HCT116 (cell line): ENCODE measurements at places on chromosomes 11 and 22. TPM values are rescaled to one million over a fixed set of nuclear protein-coding genes. Genes with fewer than 3 reads are reported as not detected.
A peak's percentile ranks its signal among the peaks of the same experiment; 100 is the strongest.

- DNase-seq = no peak
Observed at GRCh38 chr22:23163665-23164064, 16.6 kb upstream of the BCR start.

DNA sequence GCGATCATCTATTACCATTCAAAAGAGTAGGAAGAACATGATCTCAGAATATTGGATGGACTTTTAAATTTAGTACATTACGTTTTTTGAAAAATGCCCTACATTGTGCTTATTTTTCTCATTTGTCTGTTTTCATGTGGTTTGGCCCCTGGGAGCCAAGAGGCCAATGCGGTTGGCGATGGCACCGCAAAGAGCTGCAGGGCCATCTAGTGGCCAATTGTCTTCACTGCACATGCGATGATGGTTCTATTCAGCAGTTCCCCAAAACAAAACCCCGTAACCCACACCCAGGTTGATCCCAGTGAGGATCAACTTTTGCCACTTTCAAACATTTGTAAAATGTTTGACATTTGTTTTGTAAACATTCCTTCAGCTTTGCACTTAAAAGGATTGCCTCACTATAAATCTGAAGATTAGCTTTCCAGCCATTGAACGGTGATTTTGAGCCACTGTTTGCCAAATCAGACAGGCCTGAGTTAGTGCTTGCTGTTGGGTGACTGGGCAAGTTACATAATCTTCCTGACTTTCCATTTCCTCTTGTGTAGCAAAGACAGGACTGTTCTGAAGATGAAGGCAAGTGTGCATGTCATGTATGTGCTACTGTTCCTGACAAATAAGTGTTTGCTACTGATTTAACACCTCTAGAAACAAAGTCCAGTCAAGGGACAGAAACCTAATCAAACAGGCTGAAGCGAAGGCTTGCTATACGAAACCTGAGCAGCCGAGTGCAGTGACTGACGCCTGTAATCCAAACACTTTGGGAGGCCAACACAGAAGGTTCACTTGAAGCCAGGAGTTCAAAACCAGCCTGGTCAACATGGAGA is 29.2 kb upstream of the XBP1 start:
- peak; percentile 36 for DNase-seq

GRCh38 chr22:35842954-35843353 is 125.3 kb downstream of the APOL5 start:
- DNase-seq = peak; percentile 62

DNA sequence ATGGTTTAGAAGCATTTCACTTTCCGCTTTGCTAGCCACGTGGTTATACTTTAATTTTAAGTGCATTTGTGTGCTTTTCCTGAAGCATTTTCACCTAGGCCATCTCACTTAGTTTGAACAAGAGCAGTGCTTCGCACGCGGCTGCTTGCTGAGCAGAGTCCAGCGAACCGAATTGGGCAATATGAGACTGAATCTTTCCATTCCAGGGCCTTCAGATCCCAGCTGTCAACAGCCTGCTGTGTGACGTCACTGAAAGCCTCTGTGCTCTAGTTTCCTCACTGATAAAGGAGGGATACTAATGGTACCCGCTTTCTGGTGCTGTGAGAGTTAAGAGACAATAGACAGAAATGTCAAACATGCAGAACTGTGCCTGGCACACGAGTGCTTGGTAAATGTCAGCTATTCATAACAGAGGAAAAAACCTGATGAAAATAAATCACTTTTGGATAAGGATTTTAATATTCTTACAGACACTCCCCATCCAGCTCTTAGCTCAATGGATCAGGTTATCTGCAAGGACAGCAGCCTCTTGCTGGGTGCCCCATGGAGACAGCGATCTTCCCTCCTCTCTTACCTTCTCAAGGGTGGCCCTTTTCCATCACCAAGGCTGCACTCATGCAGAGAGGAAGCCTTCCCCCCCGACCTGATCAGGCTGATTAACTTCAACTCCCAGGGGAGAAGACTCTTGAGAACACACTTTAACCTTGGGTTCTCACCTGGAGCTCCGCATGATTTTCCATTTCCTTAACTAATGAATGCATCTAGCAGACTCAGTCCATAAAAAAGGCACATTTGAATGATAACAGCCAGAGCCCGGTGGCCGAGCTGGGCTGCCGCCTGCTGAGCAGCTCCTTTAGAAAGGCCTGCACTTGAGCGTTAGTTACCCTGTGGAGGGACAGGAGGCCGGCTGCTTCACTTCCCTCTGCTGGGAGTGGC is 3.5 kb upstream of the GLB1L3 start:
- no peak for DNase-seq

OR52A1 gene
- not detected for total RNA-seq

DNA sequence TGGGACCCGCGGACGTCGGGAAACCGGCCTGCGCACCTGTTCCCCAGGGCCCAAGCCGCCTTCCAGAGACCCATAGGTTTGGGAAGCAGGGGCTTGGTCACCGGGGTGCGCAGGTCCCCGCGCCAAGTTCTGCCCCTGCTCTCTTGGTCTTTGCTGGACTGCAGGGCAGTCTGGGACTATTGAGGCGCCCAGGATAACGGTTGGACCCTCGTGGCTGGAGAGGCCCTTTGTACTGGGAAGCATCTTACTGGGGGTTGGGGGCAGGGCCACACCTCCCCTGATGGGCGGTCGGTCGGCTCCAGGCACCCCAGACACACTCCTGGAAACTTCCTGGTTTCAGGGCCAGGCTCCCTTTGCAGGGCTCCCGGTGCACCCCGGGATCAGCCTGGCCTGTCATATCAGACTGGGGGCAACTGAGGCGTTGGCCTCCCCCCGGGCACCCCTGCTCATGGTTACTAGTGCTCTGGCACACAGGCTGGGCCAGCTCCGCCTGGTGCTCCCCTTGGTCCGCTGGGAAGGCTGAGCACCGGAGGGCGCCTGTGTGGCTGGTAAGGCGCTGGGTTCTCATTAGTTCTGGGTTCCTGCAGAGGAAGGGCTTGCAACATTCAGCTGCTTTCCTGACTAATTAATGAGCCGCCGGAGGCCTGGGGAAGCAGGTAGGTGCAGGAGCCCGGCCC is 1250.5 kb downstream of the BRD1 start:
- no peak for DNase-seq

DNA sequence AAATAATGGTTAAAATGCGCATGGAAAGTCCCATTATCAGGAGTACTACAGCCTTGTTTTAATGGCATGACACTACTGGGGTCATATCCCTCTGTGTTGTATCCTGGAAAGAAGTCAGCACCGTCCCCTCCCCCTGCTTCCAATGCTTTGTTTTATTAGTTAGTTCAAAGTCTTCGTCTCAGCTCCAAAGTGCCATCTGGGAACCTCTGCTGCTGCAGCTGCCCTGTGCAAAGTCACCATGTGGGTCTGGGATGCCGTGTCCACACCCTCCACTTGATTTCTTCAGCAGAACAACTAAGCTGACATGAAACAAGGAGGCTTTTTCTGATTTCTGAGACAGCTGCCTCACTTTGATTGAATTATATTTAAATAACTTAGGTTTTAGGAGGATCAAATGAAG is 29.5 kb upstream of the NCAM1 start:
- no peak for DNase-seq

DNA sequence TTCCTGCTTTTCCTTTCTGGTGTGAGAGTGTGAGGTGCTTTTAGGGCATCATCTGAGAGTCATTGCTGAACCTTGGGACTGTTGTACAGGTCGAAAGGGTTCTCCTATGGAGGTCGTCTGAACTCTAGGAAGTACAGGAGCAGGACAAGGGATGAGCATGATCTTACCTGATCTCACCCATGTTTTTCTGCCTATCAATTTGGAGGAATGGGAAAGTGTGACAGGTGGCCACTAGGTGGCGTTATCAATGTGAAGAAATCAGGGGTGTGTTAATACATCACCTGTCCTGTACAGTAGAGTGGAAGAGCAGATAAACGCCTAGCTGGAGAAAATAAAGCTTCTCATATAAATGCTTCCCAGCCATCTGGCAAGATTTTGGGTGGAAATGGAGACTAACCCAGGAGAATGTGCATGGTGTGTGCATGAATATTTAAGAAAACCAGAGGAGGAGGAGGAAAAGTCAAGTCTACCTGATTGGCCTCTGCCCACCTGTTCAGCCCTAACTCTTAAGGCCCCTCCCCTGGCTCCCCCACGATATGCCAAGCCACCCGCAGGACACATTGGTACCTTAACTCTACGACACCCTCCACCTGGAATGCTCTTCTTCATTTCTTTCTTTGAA is 72.0 kb upstream of the NARS2 start:
- DNase-seq = peak; percentile 49

ART5 gene
- total RNA-seq = 5.6 TPM

EMID1 gene
- 9.6 TPM for total RNA-seq

- no peak for DNase-seq
Observed at GRCh38 chr11:111366560-111367410, 12.3 kb downstream of the POU2AF1 start.

- no peak for DNase-seq
Observed at GRCh38 chr22:43706571-43707328, 105.4 kb downstream of the EFCAB6 start.

DNA sequence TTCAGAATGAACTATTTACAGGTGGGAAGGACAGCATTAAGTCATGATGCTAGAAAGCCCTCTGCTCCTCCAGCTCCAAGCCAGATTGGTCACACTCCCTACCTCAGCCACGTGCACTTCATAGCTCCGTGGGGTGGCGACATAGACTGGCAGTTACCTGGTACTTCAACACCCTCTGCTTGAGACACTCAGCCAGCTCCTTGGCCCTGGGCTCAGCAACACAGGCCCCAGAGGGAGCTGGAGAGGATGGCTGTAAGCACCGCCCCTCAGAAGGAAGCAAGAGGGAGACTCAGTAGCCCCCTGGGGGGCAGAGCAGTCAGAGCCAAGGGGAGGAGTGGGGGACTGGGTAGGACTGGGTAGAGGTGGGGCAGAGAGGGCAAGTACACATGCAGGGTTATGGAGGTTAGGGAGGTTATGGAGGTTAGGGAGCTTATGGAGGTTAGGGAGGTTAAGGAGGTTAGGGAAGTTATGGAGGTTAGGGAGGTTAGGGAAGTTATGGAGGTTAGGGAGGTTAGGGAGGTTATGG is 102.1 kb upstream of the BID start:
- DNase-seq = no peak

APLNR gene
- total RNA-seq = not detected

DNA sequence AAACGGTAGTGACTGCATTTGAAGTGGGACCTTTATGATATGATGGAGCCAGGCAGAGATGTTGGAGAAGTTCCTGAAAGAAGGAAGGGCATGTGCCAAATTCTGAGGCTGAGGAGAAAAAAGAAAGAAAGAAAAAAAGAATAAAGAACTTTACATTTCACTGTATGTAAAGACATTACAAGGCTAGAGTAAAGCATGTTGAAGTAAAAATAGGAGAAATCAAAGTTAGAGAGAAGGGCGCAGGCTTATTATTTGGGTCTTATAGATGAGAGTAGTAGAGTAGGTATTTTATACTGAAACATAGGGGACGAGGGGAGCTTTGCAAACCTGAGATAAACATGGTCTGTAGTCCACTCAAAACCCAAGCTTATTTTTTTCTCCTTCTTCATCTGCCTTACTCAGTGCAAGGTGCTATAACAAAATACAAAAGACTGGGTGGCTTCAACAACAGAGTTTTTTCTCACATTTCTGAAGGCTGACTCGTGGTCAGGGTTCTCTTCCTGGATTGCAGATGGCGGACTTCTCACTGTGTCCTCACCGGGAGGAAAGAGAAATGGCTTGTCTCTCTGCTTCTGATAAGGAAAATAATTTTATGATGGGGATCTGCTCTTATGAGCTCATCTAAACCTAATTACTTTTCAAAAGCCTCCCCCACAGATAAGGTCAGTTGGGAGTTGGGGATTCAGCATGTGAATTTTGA is 2.7 kb downstream of the HBG1 start:
- no peak for DNase-seq

DNA sequence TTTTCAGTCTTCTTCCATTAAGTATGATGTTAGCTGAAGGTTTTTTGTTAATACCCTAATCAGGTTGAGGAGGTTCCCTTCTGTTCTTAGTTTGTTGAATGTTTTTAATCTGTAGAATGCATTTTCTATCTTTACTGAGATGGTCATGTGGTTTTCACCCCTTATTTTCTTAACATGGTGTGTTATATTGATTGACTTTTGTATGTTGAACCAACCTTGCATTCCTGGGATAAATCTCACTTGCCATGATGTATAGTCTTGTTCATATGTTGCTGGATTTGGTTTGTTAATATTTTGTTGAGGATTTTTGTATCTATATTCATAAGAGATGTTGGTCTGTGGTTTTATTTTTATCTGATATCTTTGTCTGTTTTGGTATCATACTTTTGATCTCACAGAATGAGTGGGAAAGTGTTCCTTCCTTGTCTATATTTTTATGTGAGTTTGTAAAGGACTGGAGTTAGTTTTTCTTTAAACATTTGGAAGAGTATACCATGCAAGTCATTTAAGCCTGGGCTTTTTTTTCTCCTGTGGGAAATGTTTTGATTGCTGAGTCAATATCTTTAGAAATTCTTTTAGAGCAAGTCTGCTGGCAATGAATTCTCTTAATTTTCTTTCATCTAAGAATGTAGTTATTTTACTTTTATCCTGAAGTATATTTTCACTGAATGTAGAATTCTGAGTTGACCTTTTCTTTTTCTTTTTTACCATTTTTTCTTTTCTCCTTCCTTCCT is 5.5 kb upstream of the P4HA3 start:
- no peak for DNase-seq

DNA sequence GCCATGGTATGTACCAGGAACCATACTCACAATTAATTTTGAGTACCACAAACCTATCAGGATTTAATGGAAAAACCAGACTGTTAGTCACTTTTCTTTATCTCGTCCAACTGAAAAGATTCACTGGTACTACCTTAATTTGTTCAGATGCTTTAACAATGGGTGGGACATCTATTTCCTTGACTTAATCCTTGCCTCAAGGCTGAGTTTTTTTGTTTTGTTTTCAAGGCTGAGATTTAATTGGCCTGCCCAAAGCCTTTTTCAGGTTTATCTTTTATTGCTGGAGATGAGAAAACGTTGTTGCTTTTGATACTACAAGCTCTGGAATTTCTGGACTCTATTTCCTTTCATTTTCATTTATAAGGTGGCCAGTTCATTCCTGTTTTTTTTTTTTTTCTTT is 50.4 kb downstream of the NELL1 start:
- no peak for DNase-seq

- no peak for DNase-seq
Observed at GRCh38 chr22:35053060-35053835, 12.7 kb upstream of the ISX start.

GAB4 gene
- total RNA-seq = not detected

GRCh38 chr22:38725900-38726655 is 20.3 kb downstream of the GTPBP1 start:
- no peak for DNase-seq

SCN4B gene
- 0.32 TPM for total RNA-seq
